ENCODE measurements at places on chromosomes 3 and 15.

DNA sequence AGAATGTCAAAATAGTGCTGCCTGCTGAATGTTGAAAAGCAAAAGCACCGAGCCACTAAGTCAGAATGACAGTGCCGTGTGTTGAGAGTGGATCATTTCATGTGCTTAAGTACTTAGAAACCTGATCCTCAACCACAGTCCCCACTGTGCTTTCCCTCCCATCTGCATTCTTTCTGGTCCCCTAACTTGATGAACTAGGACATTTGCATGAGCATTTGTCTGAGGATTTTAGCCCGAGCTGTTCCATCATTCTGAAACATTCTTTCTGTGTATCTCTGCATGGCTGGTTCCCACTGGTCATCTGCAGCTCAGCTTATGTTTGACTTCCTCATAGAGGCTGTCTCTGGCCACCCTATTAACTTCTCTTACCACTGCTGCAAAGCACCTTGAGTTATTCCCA, 42.0 kb downstream of the SST start:
- DNase-seq, result no peak

GRCh38 chr3:126538316-126538715, 14.4 kb downstream of the CHST13 start:
- DNase-seq, result no peak

GRCh38 chr15:74833376-74834107, 7.1 kb downstream of the CPLX3 start:
- no peak for DNase-seq

- DNase-seq, result peak; percentile 88
Observed at GRCh38 chr15:52179278-52180195, 11.7 kb downstream of the GNB5 start.

GRCh38 chr15:38961456-38961855, 396.8 kb upstream of the RASGRP1 start:
- DNase-seq, result no peak
